ENCODE measurements at places on chromosomes 2 and 18.

GRCh38 chr2:240981871-240982800 is 16.3 kb upstream of the SNED1 start:
- no peak for DNase-seq

DNA sequence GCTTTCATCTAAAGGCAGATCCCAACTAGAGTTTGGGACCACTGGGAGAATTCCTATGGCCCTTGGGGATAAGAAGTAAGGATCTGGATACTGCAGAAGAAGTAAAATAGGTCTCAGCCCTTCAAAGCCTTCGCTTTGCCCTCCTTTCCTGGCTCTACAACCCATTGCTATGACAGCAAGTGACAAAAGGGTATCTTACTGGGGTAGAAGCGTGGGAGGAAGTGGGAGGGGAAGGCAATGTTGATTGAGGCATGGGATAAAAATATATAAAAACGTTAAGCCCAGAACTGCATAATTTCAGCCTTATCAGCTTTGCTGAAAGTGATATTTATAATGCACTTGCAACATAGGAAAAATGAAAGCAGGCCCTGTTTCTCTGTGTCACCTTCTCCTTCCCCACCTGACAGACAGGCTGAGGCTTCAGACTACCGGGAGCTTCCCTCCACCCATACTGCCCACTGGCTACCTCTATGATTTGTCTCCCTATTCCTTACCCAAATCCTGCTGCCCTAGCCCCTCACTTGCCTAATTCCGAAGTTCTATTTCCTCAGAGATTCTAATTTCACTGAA is 14.9 kb upstream of the SOS1 start:
- no peak for DNase-seq

- no peak for DNase-seq
Observed at GRCh38 chr2:165594231-165594934, 124.9 kb downstream of the CSRNP3 start.

- no peak for DNase-seq
Observed at GRCh38 chr2:159093497-159093896, 125.1 kb downstream of the TANC1 start.

- DNase-seq = no peak
Observed at GRCh38 chr2:216475767-216476166, 22.9 kb upstream of the RPL37A start.

DNA sequence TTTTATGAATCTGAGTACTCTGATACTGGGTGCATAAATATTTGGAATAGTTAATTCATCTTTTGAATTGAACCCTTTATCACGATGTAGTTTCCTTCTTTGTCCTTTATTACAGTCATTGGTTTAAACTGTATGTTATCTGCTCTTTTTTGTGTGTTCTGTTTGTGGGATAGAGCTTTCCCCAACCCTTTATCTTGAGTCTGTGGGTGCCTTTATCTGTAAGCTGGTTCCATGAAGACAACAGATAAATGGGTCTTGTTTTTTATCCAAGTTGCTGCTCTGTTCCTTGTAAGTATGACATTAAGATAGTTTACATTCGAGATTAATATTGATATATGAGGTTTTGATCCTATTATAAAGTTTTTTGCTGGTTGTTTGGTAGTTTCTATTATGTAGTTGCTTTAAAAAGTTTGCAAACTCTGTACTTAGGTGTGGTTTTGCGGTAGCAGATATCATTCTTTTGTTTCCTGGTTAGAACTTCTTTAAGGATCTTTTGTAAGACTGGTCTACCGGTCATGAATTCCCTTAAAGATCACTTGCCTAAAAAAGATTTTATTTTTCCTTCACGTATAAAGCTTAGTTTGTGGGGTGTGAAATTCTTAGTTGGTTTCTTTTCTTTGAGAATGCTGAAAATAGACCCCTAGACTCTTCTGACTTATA is 1451.3 kb upstream of the SLC39A10 start:
- no peak for DNase-seq

DNA sequence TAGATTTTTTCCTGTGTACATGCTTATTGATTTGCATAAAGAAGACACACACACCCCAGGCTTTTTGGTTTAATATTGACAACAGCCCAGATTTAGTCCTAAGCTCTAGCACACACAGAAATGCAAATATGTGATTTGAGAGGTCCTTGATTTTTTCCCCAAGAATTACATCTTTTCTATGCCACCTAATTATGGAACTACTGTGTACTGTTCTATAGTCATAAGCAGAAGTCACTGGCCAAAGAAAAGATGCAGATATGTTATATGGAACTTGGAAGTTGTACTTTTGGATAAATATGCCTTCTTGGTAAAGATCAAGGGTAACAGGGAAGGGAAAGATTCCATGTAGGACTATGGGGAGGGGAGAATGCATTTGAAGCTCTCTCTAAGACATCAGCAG is 105.6 kb downstream of the SETBP1 start:
- DNase-seq = no peak

GRCh38 chr2:220614064-220614463 is 958.0 kb downstream of the EPHA4 start:
- no peak for DNase-seq

DNA sequence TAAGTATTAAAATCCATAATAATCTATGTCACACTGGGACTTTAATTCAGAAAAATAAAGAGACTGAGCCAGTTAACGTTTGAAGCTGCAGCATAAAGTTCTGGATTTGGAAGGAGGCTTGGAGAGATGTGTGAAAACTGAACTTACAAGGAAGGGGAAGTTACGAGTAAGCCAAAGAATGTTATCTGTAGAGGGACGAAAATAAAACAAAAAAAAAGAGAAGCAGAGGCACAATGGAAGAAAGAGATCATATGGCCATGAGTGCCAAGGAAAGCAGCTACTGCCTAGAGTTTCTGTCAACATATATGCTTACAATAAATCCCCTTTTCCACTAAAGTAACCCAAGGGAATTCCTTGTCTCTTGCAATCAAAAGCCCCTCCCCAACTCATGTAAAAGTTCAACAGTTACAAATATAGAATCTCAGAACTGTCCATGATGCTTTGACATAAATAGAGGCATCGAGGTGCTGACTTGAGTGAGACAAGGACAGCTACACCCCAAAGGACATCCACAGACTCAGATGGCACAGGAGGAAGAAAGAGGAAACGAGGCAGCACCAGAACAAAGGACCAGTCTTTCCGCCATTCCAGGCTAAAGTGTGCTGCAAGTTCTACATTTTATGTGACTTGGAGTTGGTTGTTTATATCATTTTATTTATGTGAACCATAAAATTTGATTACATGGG is 16.1 kb upstream of the ARL5A start:
- DNase-seq = no peak

- DNase-seq = no peak
Observed at GRCh38 chr2:133562558-133562957, 5.7 kb downstream of the NCKAP5 start.

DNA sequence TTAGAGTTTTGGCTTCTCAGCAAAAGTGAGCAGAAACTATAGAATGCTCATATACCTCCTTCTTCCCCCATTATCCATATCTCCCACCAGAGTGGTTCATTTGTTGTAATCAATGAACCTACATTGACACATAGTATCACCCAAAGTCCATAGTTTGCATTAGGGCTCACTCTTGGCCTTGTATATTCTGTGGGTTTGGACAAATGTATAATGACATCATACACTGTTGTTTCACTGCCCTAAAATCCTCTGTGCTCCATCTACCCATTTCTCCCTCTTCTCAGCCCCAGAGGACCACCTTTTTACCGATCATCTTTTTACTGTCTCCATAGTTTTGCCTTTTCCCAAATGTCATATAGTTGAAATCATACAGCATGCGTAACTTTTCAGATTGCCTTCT is 24.1 kb downstream of the ZFP36L2 start:
- DNase-seq = no peak

DNA sequence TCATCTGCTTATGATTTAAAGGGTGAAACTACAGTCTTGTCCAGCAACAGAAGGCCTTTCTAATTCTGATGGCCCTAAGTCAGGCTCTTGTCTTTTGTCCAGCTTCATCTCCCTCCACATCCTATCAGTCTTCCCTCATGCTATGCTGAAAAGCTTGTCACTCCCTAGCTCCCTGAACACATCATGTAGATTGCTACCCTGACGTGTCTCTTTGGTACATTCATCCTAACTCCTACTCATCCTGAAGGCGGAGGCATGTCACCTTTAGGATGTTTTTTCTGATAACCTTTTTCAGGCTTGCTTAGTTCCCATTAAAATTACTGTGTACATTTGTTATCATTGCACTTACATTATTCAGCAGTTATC is 78.4 kb upstream of the ARL5A start:
- DNase-seq = no peak

DNA sequence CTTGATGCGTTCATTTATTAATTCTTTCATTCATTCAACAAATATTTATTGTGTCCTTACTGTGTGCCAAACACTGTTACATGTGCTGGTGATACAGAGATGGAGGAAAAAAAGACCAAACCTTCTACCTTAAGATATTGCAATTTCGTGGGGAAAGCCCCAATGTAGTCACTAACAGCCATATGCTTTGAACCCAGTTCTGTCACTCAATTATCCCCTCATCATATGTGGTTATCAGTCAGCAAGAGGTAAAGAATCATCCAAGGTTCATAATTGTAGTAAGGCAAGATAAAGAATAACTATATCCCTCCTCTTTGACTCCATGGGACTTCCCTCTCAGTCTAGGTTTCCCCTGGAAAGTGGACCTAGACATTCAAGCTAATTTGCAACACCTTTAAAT is 1185.6 kb upstream of the CELF4 start:
- DNase-seq = no peak

DNA sequence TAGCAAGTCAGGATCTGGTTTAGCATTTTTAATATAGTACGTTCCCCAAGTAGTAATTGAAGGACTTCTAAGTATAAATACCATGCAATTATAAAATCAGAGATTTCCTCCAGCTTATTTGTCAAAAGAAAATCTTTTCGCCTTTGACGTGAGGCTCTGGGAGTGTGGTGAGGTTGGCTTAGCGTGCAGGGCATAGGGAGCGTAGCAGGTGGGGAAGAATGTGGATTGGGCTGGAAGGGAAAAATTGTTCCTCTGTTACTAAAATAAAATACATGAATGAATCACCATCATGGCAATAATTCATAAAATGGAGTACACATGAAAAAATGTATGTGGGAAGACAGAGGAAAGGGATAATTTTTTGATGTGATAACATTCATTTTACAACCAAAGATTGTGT is 5.4 kb upstream of the IL1RL2 start:
- no peak for DNase-seq

DNA sequence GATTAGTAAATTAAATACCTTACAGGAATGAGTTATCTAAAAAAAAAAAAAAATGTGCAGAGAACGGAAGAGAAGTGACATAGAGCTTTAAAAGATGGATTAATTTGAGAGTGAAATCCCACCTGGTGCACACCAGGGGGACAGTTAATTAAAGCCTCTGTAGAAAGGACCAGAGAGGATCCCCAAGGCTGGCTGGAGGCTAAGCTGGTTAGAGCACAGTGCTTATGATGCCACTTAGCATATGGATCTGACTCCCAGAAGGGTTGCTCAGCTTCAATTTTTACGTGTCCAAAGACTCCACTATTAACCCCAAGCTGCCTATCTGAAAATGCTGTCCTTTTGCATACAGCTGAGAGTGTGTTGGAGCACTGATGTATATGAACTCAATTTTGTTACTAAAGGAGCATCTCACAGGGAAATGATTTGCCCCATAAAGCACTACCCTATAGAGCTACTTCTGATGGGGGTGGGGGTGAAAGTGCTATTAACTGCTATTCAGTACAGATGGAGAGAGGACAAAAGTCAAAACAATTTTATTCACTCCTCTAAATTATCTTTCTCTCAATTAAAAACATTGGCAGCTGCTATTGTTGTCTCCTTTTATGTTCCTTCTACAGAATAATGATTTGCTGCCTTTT is 15.2 kb upstream of the SLC8A1 start:
- DNase-seq = no peak

Measured in stimulated activated CD4-positive, alpha-beta T cell treated with anti-CD3 and anti-CD28 coated beads, Interleukin-15, amount 100 ng/mL, for 1 hour (primary cell).